ENCODE measurements at places on chromosomes 16 and 17. TPM values are rescaled to one million over a fixed set of nuclear protein-coding genes. Genes with fewer than 3 reads are reported as not detected.
A peak's percentile ranks its signal among the peaks of the same experiment; 100 is the strongest.

Gene TMEM238L
- polyA plus RNA-seq, result not detected

Gene SLC38A8
- 0.61 TPM for polyA plus RNA-seq

- peak; percentile 36 for DNase-seq
These were observed 7.7 kb downstream of the HAPSTR1 start for GRCh38 chr16:9099131-9099625.

DNA sequence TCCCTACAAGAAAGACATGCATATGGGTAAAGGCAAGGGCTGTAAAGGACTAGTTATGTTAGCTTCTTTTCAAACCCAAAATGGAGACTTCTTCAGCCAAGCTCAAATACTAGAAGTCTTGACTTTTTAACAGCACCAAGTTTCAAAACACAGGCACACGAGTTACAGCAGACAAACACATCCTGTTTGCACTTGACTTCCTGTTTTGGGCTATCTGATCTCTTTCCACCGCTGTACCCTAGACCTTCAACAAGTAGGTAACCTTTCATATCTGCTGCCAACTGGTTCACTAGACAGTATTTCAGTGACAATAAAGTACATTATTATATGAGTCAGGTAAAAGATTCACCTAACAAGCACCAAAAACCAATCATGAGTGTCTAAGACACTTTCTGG, 12.3 kb downstream of the RFFL start:
- peak; percentile 81 for DNase-seq

GRCh38 chr16:56610017-56610608, 1.7 kb downstream of the MT2A start:
- peak; percentile 35 for DNase-seq

GRCh38 chr16:68732042-68732680, 4.9 kb upstream of the CDH1 start:
- DNase-seq, result peak; percentile 62

GRCh38 chr16:10040136-10041080, 141.8 kb downstream of the GRIN2A start:
- DNase-seq, result no peak

- no peak for DNase-seq
These were observed 29.4 kb downstream of the SLC12A3 start for GRCh38 chr16:56894331-56894917.

DNA sequence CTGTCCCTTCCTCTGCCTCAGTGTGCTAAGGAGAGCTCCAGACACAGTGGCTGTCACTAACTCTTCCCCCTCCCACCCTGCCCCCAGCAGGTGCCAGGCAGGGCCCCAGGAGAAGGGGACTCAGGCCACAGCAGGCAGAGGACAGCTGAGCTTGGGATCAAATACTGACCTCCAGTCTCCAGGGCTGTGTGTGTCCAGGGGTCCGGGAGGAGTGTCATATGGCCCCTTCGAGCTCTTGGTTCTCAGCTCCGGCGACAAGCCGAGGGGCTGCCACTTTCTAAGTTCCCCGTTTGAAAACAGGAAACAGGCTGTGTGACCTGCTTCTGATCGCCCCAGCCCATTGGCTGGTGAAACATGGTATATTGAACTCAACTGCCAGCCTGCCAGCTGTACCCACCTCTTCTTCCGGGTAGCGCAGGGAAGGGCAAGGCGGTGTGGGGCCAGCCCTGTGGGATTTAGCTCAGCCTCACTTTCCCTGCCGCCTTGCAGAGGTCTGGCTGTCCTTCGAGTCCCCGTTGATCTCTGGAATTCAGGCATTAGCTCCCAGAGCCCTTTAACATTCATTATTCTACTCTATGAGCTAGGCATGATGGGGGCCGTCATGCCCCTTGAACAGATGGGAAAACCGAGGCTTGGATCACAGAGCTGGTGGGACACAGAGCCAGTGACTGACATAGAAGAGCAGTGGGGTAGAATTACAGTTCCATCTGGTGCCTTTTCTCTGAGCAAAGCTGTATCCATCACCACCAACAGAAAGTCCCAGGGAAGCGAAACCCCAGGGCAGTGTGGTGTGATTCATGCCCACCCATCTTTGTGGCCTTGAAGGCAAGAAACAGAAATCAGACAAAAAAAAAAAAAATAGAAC, at the start of gene SNX20:
TSS of gene SNX20 (minus strand) at position 292 of the 865 bp plus-strand sequence. CDS start 3,786 bp downstream, outside the sequence.
- no peak for DNase-seq

Gene LGALS9B
- not detected for polyA plus RNA-seq

GRCh38 chr16:4327386-4328045, 11.6 kb downstream of the GLIS2 start:
- no peak for DNase-seq

DNA sequence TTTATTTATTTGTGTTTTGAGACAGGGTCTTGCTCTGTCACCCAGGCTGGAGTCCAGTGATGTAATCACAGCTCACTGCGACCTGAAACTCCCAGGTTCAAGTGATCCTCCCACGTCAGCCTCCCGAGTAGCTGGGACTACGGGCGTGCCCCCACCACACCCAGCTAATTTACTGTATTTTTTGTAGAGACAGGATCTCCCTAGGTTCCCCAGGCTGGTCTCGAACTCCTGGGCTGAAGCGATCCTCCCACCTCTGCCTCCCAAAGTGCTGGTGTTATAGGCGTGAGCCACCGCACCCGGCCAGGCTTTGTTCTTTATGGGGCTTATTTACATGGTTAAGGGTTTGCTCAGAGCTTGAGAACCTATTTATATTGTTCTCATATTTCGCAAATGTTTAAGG, 5.8 kb upstream of the MEIOB start:
- no peak for DNase-seq

DNA sequence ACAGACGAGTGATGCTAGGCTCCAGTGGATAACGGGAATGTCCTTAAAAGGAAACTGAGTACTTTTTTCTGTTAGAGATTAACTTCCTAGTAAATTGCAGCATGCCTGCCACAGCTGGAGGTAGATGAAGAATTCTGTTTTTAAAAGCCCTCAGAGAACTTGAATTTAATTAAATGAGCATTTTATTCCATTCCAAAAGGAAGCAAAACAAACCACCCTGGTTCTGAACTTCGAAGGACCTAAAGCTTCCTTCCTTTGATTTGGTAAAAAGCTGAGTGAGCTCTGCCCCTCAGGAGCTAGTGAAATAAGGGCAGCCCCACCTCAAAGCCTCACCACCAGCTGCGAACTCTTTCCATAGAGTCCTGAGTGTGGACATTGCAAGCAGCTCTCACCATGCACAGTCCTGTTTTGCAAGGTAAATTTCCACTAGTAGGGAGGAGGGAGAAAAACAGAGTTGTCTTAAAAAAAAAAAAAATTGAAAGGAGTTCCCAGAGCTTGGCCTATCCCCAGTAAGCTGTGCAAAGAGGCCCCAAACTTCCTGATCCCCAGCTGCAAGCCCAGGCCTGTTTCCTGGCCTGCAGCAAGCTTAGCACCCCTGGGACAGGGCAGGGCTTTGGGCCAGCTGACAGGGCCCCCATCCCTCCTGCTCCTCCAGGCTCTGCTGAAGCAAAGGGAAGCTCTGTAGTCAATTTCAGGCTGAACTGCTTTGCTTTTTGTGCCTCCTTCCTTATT, 11.2 kb downstream of the CHD9NB start:
- peak; percentile 39 for DNase-seq

Gene OTOP2
- not detected for polyA plus RNA-seq

- no peak for DNase-seq
These were observed 9.2 kb upstream of the NF1 start for GRCh38 chr17:31085563-31085962.

- DNase-seq, result no peak
These were observed 12.4 kb downstream of the CMTR2 start for GRCh38 chr16:71276589-71277334.

DNA sequence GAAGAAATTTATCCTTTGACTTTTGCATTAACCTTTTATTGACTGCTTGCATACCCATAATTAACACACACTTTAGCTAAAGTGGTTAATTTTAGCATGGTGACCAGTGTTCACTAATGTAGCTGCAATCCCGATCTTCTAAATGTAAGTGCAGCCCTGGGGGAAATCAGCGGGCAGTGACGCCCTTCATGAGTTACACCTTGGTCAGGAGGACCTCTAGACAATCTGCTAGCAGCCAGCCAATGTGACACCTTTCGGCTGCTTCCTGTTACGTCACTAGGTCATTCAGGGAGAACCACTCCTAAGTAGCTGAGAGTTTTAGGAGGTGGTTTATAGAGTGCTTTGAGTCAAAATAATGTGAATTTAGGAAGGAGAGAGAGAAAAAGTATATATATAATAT, 180.5 kb downstream of the IRX3 start:
- peak; percentile 23 for DNase-seq

- DNase-seq, result no peak
These were observed 55.9 kb downstream of the KCNJ2 start for GRCh38 chr17:70225276-70225675.

Gene RSKR
- 8.6 TPM for polyA plus RNA-seq

GRCh38 chr17:7677388-7678067, 9.8 kb downstream of the TP53 start:
- no peak for DNase-seq

- no peak for DNase-seq
These were observed 2.0 kb upstream of the NTAN1 start for GRCh38 chr16:15057681-15058417.

DNA sequence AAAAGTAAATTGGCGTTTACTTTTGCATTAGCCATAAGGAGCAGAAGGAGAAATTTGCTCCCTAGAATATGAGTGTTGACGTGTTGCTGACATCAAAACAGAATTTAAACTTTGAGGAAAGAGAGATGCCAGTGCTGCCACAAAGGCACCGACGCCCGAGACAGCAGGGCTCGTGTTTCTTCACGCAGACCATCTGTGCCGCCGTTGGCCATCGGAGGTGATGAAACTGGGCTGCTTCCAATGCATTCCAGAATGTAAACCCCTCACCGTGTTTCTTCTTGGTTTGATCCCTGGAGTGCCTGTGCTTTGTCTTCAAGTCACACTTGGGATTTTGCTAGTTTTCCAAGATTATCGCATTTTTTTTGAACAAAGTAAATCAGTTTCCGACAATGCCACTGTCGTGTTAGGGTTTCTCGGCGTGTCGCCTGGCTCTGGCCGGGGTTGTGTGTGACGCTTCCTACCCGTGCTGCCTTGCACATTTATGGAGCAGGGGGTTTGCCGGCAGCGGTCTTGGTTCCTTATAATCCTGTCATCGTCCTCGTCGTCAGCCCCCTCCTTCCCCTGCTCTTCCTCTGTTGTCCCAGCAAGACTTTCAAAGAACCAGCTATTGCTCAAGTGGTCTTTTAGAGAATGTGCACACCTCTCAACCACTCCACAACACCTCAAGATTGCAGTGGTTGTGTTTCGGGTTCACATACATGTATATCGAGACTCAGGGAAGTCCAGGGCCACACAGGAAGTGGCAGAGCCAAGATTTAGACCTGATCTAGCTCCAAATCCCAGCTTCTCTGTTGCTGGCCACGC, 103.9 kb downstream of the METRNL start:
- DNase-seq, result no peak

DNA sequence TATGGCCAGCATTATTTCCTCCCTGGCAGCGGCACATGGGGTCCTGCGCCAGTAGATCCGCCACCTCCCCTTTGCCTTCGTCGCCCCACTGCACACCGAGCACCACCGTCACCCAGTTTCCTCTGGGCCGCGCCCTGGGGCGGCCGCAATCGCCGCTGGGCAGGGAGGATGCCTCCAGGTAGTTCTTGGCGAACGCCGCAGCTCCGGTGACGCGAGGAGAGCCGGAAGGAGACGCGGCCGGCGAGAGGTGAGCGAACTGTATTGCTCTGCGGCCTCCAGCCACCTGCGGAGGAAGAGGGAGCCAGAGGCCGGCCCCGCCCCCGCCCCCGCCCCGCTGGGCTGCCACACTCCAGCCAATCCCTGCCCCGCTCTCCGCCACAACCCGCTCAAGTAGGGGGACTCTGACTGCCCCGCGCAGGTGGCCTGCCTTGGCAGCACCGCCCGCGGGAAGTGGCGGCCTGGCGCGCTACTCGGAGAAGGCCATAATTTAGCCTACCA, 11.8 kb upstream of the SLFN13 start:
- no peak for DNase-seq

DNA sequence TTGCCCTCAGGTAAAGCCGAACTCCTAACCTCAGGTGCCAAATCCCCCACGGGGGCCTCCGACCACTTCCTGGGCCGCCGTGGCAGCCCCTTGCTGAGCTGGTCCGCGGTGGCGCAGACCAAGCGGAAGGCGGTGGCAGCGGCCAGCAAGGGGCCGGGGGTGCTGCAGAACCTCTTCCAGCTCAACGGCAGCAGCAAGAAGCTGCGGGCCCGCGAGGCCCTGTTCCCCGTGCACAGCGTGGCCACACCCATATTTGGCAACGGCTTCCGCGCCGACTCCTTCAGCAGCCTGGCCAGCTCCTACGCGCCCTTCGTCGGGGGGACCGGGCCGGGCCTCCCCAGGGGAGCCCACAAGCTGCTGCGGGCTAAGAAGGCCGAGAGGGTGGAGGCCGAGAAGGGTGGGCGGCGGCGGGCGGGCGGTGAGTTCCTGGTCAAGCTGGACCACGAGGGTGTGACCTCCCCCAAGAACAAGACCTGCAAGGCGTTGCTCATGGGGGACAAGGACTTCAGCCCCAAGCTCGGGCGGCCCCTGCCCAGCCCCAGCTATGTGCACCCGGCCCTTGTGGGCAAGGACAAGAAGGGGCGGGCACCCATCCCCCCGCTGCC, 51.6 kb downstream of the ACTG1 start:
- DNase-seq, result no peak

Gene SNX20
- not detected for polyA plus RNA-seq

Gene IL34
- 1.3 TPM for polyA plus RNA-seq

Gene LITAFD
- polyA plus RNA-seq, result not detected

DNA sequence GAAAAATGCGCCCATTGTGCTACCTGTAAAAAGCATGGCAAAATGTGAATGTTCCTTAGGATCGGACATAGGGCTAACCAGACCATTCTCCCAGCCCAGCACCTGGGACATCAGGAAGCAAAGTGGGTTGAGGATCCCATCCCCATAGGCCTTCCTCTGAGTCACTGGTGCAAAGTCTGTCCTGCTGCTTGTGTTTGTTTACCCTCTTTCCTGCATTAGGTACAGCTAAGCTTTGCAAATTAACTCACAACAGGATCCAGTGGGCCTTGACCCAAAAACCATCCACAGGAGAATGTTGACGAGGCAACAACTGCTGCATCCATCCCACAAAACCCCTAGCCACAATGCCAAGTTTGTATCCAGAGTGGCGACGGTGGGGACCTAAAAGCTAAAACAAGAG, 106.2 kb downstream of the GRIN2A start:
- DNase-seq, result peak; percentile 47

Gene SUZ12
- polyA plus RNA-seq, result 15.6 TPM

Gene PRM2
- polyA plus RNA-seq, result not detected

Gene CMC2
- 92.1 TPM for polyA plus RNA-seq

GRCh38 chr17:79420318-79421243, 190.3 kb downstream of the RBFOX3 start:
- no peak for DNase-seq

Gene CAPN15
- polyA plus RNA-seq, result 14.9 TPM

GRCh38 chr16:14677627-14678026, 16.5 kb downstream of the PLA2G10 start:
- no peak for DNase-seq

Gene CSH1
- polyA plus RNA-seq, result not detected

GRCh38 chr17:29583324-29584248, 5.9 kb downstream of the GIT1 start:
- no peak for DNase-seq

Gene KRT9
- not detected for polyA plus RNA-seq

DNA sequence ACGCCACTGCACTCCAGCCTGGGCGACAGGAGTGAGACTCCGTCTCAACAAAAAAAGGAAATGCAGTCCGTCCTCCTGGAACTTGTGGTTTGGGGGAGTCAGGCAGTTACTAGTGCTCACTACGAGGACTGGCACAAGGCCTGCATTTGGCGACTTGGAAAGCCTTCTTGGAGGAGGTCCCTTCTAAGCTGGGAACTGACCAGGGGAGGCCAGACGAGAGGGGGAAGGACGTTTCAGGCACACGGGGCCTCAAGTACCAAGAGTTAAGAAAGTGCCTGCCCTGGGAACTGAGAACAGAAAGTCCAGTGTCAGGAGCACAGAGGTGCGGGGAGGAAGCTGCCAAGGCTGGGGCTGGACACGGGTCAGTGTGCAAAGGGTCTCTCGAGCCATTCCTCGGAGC, 89.9 kb downstream of the ABR start:
- no peak for DNase-seq

Gene TBL3
- polyA plus RNA-seq, result 24.9 TPM
